Stimulated activated CD8-positive, alpha-beta memory T cell treated with anti-CD3 and anti-CD28 coated beads, Interleukin-12 subunit alpha, Interleukin-12 subunit beta, amount 100 ng/mL, for 1 hour (primary cell): ENCODE measurements at places on chromosomes 4 and X.

- no peak for DNase-seq
Measured at GRCh38 chrX:77935886-77936285, 25.4 kb downstream of the ATP7A start.

GRCh38 chr4:137861682-137862081 is 329.4 kb upstream of the PCDH18 start:
- no peak for DNase-seq

DNA sequence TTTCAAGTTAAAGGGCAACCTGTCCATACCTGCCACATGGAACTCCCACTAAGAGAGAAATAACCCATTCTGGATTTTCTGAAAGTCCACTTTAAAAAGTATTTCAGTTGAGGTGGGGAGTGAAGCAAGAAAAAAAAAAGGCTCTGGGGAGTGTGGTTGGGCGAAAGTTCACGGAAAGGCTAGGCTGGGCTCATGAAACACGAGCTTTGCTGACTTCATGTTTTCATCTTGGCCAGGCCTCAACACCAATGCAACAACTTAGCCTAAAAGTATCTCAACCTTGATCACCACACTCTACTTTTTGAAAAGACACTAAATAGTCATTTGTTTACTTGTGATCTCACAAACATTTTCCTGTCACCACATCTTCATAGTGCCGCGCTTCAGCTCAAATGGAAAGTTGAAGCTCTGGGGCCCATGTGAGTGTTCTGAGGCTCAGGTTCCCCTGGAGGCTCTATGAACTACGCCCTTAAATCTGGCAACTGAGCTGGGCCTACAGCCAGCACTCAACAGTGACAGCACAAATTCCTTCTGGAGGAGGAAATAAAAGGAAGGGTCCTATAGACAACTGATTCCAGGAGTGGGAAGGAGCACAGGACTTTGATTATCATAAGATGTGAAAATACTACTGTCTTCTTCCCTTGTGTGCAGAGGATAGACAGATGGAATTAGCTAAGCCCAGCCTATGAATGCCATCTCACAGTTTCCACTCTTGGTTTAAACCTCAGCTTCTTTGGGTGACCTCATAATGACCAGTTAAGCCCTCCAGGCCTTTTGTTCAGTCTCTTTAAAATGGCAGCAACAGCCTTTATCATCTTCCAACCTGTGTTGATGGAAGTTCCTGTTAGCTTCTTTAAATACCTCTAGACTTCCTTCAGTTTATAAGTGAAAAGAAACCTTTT is 5.1 kb downstream of the CD40LG start:
- no peak for DNase-seq

DNA sequence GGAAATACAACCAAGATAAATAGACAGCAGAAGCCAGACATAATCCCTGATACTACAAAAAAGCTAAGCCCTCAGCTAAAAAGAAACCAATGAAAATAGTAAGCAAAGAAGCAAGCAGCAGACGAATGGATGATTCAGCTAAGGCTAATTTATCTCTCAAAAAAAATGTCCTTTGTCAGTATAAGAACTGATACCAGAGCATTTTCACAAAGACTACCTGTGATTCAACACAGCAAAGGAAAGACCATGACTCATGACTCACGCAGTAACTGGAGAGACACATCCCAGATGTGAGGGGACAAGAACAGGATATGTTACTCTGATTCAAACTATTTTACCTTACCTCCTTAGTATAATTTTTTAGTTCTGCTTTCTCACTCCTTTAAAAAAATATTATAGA is 22.7 kb upstream of the TMPRSS11F start:
- DNase-seq, result no peak

DNA sequence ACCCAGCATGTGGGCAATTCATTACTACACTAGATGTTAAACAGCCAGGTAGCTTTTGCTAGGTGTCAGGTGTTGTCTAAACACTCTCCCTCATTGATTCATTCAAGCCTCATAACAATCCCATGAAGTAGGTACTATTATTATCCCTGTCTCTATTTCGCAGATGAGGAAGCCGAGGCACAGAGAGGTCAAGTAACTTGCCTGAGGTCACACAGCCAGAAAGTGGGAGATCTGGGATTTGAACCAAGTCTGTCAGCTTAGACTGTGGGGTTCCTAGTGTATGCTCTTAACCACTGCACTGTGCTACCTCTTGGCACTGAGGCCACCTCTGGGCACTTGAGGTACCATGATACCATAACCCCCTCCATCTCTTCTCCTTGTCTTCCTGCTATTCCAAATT is 17.4 kb upstream of the XPNPEP2 start:
- DNase-seq, result no peak

DNA sequence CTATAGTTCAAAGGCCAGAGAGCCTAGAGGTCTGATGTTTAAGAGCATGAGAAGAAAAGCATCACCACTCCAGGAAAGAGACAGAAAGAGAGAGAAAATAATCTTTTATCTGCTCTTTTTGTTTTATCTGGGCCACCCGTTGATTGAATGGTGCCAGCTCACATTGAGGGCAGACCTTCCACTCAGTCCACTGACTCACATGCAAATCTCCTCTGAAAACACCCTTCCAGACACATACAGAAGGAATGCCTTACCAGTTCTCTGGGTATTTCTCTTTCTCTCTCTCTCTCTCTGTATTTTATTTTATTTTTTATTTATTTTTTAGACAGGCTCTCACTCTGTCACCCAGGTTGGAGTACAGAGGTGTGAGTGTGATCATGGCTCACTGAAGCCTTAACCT is 252.5 kb downstream of the DTHD1 start:
- no peak for DNase-seq

DNA sequence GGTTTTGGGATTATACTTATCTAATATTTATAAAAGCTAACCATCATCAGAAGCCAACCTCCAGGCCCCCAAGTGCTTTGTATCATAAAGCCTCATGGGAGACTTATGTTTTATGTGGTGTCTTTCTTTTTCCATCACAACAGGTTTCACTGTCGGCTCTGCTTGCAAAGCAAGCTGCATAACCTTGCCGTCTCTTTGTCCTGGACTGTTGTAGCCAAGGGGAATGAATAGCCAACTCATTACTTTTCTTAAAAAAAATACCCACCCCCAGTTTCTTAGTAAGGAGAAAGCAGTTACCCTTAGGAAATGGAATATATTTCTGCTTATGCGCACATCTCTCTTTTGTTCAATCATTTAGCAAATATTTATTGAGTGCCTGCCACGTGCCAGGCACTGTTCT is 40.7 kb downstream of the FAM184B start:
- DNase-seq, result no peak

- DNase-seq, result no peak
Measured at GRCh38 chr4:4356106-4357041, 30.5 kb upstream of the NSG1 start.

- DNase-seq, result no peak
Measured at GRCh38 chrX:39017077-39017476, 215.8 kb downstream of the MID1IP1 start.

DNA sequence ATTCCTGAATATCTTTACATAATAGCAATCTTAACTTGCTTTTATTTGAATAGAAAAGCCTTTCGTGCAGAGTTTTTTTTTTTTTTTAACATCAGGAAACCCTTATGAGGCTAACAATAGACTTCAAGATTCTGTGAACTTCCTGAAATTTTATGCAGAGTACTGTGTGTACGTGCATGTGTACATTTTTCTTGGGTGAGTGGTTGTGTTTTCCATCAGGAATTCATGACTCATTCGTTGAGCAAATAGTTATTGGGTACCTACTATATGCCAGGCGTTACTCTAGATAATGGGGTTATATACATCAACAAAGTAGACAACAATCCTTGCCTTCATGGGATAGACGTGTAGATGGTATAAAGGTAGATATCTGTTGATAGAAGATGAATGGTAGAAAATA is 59.1 kb downstream of the MRPL1 start:
- DNase-seq, result no peak

DNA sequence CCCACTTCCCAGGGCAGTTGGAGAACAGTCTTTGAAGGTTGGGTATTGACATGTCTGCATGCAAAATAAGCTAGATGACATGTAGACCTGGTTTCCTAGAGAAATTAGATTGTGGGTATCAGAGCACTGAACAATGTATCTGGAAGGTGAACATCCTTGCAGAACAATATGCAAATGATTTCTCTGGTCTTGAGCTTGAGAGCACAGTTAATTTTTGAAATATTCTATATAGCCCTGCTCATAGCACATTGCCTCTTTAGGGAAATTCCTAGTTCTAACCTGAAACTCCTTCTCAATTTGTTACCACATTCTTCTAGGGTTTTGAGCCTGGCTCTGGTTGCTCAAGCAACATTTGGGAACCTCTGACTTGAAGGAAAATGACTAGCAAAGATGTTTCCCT is 41.6 kb upstream of the LAS1L start:
- DNase-seq, result no peak

DNA sequence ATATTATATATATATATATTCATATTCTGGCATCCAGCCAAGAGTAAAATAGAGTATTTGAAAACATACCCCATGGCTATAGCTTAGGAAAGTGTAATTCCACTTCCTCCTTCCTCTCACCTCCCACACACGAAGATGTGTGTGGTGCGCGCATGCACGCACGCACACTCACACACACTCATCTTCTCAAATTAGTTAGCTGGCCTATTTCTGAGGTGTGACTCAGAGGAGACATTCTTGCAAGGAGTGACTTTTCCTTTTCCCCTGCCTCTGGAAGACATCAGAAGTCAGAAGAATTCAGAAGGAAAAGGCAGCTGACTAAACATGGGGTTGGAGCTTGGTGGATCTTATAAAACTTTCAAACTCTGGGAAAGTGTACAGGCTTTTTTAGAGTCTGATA is 8.8 kb downstream of the ENPEP start:
- no peak for DNase-seq

- no peak for DNase-seq
Measured at GRCh38 chrX:9824554-9824953, 38.3 kb downstream of the SHROOM2 start.

DNA sequence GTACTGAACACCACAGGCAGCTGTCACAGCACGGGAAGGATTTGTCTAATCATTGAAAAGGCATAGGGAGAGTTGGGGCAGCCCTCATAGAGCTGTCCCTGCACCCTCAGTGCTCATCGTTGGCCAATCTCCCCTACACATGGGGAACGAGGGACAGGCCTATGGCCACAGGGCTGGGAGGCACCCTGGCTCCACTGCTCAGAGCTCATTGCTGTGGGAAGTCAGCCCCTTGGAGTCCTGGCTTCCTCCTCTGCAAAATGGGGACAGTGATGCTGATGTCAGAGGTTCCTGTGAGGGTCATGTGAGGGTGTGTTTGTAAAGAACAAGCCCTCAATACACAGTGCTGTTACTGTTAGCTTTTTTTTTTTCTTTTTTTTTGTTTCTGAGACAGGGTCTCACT is 19.3 kb upstream of the HTRA3 start:
- no peak for DNase-seq

DNA sequence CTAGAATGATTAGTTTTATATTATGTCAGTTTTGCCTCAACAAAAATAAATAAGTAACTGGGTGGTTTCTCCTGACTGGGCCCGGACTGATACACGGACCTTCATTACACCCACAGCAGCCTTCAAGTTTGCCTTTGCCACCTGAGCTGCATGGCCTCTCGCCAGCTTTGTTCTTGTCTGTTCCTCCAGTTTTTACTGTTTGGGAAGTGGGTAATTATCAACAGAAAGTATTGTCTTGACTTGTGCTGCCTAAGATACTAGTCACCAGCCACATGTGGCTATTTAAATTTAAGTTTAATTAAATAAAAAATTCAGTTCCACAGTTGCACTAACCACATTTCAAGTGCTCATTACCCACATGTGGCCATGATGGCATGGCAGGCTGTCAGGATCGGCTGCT is 74.7 kb upstream of the INTU start:
- DNase-seq, result no peak

GRCh38 chr4:84915396-84915780 is 51.1 kb downstream of the WDFY3 start:
- no peak for DNase-seq

GRCh38 chr4:71713611-71714203 is 70.2 kb downstream of the GC start:
- no peak for DNase-seq

GRCh38 chrX:150547375-150548115 is 20.9 kb upstream of the MTM1 start:
- no peak for DNase-seq

DNA sequence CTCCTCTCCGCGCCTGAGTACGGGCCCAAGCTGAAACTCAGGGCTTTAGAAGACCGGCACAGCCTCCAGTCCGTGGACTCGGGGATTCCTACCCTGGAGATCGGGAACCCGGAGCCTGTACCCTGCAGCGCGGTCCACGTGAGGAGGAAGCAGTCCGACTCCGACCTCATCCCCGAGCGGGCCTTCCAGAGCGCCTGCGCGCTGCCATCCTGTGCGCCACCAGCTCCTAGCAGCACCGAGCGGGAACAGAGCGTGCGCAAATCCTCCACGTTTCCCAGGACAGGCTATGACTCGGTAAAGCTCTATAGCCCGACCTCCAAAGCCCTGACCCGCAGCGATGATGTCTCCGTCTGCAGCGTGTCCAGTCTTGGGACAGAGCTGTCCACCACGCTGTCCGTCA is 13.9 kb downstream of the TBC1D14 start:
- DNase-seq, result no peak

DNA sequence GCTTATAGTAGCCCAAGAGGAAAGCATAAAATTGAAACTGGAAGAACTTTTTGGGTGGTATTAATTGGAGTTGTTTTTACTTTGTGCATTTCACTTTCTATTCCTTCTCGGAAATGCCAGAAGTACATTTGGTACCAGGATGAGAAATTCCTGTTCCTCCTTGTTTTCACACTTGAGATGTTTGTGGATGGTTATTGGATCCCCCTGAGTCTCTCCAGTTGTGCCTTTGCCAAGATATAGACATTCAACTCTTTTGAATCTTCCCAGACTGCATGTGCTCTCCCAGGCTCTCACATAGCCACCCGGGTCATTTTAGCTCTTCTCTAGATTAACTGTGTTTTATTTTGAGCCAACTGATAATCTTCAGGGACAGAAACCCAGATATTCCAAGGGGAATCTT is 120.5 kb downstream of the AFF1 start:
- no peak for DNase-seq

GRCh38 chr4:188737251-188738002 is 598.2 kb downstream of the TRIML1 start:
- no peak for DNase-seq

DNA sequence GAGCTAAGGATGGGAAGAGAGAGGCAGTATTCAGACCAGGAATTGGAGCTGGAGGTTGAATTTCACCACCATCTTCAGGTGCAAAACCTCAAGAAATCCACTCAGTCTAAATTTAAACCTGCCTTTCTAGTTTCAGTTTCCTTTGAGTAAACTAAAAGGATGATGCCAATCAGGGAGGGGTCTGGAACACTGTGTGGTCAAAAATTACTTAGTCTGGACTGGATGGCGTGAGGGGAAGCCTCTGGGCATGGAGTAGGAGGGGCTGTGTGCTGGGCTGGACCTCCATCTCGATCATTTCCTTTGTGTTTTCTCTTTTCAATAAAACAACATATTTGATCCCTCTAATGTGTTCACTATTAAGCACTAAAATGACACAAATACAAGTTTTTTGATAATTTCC is 120.1 kb downstream of the GC start:
- no peak for DNase-seq
